ENCODE measurements at places on chromosomes 5 and 9.

- no peak for DNase-seq
Measured at GRCh38 chr5:24623624-24624023, 21.2 kb downstream of the CDH10 start.

DNA sequence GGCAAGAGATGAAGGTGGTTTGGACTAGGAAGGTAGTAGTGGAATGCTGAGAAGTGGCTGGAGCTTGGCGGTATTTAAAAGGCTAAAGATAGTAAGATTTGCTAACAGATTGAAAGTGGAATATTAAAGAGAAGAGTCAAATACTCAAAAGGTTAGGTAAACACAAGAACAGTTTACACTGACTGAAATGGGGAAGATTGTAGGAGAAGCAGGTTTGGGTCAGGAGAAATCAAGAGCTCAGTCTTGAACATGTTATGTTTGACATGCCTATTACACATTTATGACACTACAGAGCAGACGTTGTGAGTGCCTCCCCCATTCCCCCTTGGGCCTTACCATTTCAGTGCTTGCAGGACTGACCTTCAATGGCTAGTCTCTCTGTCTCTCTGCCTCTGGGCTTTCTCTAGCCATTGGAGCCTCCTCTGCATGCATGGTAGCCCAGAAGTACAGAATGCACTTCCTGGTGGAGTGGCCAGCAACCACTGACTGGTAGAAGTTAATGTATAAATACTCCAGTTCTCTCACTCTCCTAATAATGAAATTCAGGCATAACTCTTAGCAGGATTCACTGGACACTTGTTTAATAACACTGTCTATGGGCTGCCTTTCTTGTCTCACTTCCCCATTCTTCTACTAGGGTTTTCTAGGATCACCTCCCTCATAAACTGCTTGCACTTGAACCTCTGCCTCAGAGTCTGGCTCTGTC lies 56.8 kb downstream of the HMGCS1 start:
- no peak for DNase-seq

DNA sequence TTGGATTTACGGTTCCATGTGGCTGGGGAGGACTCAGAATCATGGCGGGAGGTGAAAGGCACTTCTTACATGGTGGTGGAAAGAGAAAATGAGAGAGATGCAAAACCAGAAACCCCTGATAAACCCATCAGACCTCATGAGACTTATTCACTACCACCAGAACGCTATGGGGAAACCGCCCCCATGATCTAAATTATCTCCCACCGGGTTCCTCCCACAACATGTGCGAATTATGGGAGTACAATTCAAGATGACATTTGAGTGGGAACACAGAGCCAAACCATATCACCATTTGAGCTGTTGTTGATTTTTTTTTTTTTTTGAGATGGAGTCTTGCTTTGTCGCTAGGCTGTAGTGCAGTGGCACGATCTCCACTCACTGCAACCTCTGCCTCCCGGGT lies 16.5 kb downstream of the DAB2IP start:
- no peak for DNase-seq

GRCh38 chr5:112930082-112930344 lies 8.0 kb upstream of the REEP5 start:
- DNase-seq: no peak

GRCh38 chr5:16889203-16889971 lies 46.7 kb downstream of the MYO10 start:
- no peak for DNase-seq

DNA sequence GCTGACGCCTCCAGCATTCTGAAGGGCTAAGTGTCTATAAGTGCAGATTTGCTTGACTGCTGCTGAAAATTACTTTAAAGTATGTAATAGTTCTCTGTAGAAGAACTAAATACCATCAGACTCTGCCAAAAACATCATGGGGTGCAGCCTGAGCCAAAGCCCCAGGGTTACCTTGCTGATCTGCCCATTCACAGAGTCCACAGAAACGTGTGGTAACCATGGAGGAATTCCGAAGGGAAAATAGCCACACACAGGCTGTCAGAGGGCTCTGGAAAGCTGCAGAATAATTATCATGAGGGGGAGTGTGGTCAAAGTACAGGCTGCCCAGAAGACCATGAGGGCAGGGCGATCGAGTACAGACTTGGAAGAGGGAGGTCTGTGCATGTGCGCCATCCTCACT lies 36.4 kb downstream of the RETREG1 start:
- no peak for DNase-seq

GRCh38 chr5:1162276-1162675 lies 39.1 kb upstream of the SLC6A19 start:
- no peak for DNase-seq

- DNase-seq: no peak
Measured at GRCh38 chr9:34377404-34377746, 677 bp upstream of the MYORG start.

DNA sequence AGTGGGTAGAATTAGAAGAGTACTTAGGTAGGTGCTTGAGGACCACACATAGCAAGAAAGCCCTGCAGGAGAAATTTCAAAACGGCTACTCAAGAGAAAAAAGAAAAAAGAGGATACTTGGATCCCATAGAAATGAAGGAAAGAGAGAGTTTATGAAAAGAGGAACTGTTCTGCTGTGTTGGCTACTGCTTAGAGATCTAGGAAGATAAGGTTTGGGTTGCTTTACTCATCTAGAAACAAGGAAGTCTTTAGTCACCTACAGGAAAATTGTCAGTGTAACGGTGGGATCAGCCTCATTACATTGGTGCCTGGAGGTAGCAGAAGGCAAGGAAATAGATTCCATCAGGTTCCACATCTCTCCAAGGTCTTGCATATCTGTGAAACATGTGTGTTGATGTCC lies 14.8 kb upstream of the C5orf46 start:
- no peak for DNase-seq

DNA sequence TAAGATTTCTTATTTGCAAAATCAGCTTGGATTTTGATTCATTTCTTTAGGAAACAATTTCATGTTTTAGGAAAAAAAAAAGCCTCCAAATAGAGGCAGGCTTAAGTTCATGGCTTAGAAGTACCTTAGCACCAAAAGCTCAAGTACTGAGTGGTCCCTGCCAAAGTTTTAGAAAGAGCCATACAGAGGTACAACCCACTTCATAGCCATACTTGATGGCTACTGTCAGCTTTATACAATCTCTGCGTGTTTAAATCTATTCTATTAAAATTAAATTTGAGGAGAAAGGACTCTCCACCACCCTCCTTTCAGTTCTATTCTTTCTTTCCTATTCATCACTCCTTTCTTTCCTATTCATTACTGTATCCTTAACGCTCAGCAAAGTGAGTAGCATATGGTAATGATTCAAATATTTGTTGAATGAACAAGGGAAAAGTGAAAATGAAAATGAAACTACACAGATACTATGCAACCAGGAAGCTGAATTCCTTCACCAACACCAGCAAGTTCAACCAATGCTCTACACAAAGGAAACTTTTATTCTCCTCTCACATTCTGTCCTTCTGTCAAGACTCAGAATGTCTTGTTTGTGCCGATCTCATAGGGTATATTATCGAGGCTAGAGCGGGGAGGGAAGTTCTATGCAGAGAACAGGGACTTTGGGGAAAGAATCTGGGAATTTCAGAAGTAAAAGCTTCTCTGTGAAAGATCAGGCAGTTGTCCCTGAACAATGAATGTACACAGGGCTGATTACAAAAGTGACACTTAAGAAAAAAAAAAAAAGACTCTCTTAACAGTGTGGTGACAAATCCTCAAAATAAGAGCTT lies 138.6 kb upstream of the SPEF2 start:
- DNase-seq: no peak

- no peak for DNase-seq
Measured at GRCh38 chr5:27482663-27483062, 444.3 kb upstream of the CDH9 start.

- DNase-seq: no peak
Measured at GRCh38 chr5:10826971-10827370, 65.9 kb upstream of the DAP start.

DNA sequence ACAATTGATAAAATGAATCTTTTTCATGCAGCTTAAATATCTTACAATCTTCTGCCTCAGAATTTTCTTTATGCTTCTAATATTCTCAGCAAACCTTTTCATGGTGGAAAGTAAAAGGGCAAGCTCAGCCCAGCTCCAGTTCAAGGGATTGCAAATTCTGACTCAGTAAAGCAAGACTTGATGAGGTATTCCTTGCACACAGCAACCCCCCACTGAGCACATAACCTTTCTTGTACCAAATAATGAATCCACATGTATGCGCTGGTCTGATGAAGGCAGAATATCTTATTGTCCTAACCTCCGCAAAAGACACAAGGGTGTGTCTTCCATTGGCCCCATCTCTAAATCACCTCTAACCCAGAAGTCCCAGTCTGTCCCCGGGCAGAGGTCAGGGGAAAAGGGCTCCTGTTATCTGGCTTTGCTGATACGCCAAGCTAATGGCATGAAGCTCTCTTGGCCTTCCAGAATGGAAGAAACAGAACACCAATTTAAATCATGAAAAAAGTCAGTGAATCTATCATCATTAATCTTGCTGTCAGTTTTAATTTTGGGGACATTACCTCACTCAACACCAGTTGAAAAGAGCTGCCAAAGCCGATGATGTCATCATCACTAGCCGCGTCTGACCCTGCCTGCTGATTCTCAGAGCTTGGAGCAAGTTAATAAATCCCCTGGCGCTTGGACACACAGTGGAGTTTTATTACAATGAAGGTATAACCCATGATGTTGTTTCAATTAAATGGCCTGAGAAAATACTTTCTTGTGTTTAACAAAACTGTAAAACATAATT lies 592.5 kb upstream of the CLINT1 start:
- no peak for DNase-seq

DNA sequence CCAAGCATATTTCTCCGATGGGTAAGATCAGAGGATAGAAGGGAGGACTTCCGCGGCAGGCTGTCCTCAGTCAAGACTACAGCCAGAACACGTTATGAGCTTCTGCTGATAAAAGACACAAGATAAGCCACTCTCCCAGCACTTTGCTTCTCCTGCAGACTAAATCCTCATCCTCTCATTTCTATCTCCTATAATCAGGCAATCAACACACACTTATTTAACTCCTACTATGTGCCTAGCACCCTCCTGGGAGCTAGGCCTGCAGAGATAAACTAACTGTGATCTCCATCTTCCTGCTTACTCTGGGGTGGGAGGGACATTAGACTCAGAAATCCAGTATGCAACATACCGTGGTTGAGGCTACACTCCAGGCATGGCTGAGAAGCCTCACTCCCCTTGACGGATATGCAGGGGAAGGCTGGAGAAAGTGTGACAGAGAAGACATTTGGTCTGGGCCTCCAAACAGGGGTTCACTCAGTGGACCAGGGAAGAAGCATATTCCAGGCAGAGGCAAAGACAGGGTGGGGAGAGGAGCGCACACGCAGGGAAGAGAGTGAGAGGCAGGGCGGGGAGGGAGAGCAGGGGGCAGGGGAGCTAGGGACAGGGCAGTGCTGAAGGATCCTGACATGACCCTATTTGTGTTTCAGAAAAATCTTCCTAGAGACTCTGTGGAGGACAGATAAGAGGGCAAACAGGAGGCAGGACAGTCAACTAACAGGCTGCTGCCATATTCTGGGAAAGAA lies 274.1 kb downstream of the DENND1A start:
- DNase-seq: no peak

DNA sequence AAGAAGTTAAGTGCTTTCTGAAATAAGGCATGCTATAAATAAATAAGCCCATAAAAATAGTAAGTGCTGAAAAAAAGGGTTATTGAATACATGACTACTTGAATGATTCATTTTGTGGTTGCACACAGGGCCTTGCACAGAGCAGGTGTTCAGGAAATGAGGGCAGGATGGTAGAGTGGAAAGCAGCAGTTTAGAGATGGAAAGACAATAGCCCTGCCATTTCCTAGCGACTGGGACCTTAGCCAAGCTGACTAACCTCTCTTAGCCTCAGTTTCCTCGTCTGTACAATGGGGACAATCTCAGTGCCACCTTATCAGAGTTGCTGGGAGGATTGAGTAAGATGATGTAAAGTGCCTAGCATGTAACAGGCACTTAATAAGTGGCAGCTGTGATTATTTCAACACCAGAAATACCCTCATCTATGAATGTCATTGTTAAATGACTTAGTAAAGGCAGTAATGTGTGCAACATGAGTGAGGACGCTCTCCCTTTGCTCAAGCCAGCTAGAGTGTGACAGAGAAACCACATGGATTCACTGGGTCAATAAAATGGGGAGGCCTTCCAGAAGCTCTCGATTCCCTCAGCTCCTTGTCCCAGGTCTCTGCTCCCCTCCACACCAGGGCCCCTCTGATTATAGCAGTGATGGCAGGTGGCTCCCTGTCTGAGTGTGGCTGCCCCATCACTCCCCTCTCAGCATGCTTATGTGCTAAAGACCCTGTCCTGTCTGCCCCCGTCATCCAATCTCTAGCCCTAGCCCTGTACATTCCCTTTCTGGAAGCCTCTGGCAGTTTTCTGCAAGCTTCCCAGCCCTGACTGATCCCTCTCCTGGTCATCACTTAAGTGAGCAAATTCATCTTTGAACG lies 16.0 kb upstream of the PHF19 start:
- peak; percentile 61 for DNase-seq

GRCh38 chr9:37421914-37422288 lies 595 bp upstream of the GRHPR start:
- DNase-seq: no peak

- peak; percentile 91 for DNase-seq
Measured at GRCh38 chr9:77015327-77016048, 4.0 kb upstream of the FOXB2 start.

GRCh38 chr9:124006448-124007361 lies 4.9 kb upstream of the LHX2 start:
- no peak for DNase-seq

DNA sequence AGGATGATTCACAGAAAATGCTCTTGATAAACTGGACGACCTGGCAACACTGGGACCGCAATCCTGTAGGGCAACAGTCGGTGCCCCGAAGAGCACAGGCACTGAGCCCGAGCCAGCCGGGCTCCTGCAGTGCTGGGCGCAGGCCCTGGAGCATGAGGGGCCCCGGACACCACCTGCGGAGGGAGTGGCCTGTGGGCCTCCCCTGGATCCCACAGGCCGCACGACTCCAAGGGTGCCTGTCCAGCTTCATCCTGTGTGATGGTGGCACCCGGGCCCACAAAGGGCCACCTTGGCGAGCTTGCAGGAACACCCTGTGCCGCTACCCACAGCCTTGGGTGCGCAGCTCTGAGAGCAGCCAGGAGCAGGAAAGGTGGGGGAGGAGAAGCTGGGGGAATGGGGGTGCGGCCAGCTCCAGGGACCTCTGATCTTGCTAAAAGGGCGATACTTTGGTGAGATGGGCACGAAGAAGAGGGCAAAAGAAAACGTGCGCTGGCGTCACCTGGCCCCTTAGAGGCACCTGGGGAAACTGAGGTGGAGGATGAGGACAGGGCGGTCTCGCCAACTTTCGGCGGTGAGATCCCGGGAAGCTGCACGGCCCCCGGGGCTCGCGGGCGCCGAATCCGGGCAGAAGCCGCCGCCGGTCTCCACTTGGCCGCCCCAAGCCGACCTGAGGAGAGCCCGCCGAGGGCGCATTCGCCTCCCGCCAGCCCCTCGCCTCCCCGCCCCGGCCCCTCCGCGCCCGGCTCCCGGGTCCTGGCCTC lies 722 bp downstream of the TBC1D9B start:
- no peak for DNase-seq

All from NCI-H2081 (cell line).